AG10803 (cell line): ENCODE measurements at places on chromosomes 11 and 22.

GRCh38 chr11:34331329-34331728 is 26.5 kb downstream of the ABTB2 start:
- peak; percentile 78 for DNase-seq

DNA sequence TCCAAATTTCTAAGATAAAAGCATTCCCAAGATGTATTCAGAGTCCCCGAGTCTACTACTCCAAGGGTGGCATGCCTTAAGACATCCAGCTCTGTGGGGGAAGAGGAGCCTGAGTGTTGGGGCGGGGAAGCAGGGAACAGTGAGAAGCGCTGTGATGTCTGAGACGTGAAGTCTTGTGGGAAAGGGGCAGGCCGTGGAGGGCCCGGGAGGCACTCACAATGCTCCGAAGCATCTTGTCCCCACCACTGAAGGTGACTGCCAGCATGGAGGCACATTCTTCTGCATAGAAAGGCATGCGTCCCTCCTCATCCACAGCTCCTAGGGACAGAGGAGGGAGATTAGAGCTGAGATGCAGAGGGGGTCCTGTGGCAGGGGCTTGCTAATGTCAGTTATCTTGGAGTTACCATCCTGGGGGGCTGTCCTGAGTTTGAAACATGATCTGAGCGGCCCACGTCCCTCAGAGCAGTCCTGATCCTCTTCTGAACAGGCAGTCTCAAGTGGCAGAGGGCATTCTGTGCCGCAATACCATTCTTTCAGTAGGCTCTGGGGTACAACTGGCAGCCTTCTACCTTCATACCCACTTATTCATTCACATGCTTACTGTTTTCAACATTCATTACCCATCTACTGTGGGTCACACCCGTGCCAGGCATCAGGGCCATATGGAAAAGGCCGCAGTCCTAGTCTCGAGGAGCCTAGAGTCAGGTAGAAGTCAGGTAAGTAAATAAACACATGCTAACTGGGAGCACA is 8.7 kb downstream of the PCSK7 start:
- DNase-seq, result no peak

DNA sequence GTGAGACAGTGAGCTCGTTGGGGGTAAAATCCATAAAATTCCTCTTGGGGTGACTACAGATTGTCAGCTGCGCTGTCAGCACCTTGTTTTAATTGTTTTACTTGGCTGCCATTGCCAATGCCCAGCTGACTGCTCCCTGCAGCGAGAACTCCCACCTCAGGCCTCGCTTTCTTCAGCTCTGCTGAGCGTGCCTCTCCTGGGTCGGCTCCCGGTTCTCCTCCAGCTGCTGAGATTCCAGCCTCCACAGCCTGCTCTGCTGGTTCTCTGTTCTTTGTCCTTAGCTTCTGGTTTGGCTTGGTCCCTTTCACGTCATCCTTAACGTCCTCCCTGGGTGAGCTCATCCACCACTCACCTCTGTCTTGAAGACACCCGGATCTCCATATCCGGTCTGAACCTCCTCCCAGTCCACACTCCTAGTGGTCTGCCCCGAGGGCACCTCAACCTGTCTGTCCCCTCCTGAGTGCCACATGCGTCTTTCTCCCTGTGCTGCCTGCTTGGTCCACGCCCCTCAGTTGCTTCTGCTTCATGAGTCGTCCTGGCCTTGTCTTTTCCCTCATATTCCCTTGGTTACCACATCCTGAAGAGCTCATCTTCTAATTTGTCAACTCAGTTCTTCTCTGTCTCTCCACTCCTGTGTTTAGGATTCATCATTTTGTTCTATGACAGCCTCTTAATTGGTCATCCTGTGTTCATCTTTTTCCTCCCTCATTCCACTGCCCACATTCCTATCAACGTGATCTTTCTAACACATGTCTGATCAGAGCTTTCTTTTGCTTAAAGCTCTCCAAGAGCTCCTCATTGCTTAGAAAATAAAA is 35.6 kb downstream of the BMAL1 start:
- DNase-seq, result no peak

DNA sequence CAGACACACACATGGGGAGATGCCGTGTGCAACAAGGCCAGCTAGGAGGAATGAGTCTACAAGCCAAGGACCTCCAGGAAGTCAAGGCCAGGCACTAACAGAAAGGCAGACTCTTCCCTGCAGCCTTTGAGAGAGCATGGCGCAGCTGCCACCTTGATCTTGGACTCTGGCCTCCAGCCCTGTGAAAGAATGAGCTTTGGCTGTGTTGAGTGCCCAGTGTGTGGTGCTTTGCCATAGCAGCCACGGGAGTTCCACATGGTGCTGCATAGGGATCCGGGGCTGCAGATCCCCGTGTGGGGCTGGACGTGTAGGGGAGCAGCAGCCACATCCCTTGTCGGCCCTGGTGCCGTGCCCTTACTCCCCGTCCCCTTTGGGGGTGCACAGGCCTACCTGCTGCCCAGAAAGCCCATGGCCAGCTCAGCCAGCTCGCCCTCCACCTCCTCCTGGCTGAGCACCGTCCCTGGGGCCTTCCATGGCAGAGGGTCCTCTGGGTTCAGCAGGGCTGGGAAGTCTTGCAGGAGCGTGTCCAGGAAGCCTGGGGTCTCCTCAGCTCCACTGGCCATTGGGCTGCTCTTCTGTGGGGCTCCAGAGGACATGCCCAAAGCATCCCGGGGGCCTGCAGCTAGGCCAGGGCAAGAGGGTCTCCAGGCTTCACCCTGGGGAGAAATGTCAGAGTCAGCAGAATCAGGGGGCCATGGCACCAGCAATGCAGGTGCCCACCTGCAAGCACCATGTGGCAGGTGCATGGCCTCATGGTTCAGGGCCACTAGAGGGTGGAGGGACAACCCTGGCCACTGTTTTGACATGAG is 7.0 kb downstream of the PPM1F start:
- DNase-seq, result no peak

DNA sequence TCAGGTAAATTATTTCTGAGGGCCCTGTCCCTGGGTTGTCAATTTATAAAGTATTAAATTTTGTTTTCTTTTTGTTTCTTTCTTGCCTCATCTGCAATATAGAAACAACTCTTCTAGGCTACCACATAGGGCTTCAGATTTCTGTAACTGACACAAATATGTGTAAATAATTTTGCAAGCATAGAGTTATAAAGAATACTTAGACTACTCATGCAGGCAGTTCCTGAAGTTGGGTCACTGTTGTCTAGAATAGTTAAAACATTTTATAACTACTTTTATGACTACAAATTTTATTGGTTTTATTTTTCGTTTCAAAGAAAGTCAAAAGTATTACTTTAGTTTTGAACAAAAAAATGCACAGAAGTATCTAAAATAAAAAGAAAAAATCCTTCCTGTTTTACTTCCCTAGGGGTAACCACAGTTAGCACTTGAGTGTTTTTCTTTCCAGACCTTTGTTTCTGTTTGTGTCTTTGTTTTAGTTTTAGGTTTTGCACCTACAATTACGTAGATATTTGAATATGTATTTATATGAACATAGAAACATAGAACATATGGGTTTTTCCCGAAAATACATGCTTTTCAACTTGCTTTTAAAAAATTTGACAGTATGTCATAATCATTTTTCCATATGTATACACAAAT is 12.4 kb upstream of the TMEM123 start:
- DNase-seq, result no peak

- peak; percentile 61 for DNase-seq
These were observed 2.7 kb downstream of the RNH1 start for GRCh38 chr11:504053-504993.

DNA sequence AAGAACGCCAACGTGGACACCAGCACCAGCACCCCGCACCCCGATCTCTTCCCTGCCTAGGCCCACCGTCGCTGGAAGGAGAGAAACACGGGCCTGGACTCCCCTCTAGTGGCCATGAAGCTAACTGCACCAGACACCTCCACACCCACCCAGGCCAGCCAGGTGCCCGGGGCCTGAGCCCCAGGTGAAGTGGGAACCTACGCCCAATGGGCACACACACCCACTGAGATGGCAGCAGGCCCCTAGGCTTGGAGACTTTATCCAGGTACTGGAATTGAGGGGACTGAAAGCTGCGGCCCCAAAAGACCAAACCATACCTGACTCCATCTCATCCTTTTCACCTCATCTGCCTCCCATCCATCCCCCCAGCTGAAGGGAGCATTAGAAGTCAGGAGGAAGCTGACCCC is 81.0 kb downstream of the BUD13 start:
- DNase-seq, result peak; percentile 18

DNA sequence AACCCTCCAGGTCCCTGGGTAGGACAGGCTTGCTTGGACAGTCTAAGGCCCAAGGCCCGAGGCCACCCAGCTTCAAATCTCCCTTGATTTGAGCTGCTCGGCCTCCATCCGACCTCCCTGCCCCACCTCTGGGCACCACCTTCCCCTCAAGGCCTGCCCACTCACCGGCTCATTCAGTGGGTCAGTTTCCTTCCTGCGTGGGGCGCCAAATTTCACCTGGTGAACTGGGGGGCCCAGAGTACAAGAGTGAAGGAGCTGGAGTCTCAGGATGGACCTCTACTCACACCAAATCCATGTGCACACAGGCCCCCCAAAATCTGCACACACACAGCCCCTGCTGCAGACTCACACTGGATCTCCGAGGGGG is 3.8 kb downstream of the MAP4K2 start:
- DNase-seq, result no peak

- DNase-seq, result peak; percentile 75
These were observed 481 bp downstream of the ANGPTL5 start for GRCh38 chr11:101915791-101916291.

GRCh38 chr11:72812604-72812966 is 1.6 kb upstream of the ATG16L2 start:
- DNase-seq, result no peak

GRCh38 chr11:109432105-109432504 is 10.1 kb downstream of the C11orf87 start:
- DNase-seq, result peak; percentile 85

GRCh38 chr22:30705710-30706651 is 11.3 kb downstream of the OSBP2 start:
- peak; percentile 98 for DNase-seq

GRCh38 chr11:102878595-102878994 is 3.8 kb upstream of the MMP12 start:
- DNase-seq, result no peak

DNA sequence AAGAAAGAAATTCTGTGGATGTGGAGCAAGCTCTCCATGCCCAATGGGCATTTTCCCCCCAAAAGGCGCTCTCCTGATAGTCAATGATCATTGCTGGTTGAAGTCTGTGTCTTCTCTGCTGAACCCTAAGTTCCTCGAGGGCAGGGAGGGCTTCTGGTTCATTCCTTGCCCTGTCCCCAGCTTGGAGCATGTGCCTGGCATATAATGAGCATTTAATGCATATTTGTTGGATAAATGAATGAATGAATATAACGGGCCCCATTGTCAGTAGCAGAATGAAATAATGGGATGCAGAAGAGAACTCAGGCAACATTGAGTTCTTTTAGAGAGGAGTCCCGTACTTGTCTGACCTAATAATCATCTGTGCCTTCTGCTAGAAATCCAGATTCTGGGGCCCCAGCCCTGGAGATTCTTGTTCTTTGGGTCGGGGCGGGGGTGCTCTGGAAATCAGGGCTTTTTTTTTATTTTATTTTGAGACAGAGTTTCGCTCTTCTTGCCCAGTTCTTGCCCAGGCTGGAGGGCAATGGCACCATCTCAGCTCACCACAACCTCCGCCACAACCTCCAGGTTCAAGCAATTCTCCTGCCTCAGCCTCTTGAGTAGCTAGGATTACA is 64.4 kb downstream of the CD82 start:
- DNase-seq, result no peak

DNA sequence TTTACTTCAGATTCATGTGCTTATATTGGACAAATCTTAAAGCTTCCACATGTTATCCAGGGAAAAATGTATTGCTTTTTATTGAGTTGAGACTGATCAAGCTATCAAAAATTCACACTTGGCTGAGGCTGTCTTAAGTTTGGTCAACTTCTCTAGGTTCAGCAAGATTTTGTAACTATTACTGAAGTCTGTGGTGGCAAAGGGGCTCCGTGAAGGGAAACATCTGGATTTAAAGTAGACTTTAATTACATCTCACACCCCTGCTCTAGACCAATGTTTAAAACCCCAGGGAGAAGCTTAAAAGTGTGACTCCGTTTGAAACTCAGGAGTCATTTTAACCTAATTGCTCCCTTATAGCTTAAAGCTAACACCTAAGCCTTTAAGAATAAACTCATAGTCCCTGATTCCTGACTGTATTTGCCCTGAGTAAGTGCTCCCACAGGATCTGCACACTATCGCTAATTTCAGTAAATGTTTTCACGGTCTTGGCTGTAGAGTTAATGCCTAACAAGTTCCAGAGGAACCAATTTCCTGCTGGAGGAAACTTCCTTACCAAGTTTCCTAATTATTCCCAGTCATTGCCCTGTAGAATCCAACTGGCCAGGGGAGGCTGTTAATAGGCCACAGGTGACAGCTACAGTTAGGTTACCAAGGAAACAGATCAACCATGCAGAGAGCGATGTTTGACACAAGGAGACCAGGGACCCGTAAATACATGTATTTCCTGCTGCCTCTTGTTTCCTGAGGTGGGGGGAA is 40.5 kb downstream of the OR10A6 start:
- peak; percentile 36 for DNase-seq
